ENCODE measurements at places on chromosomes 12 and 14.
A peak's percentile ranks its signal among the peaks of the same experiment; 100 is the strongest.

GRCh38 chr12:108211157-108211556 is 82.1 kb downstream of the WSCD2 start:
- DNase-seq = no peak

GRCh38 chr12:88924162-88924561 is 343.9 kb upstream of the KITLG start:
- peak; percentile 14 for DNase-seq

- DNase-seq = no peak
These were observed 771.7 kb downstream of the NOVA1 start for GRCh38 chr14:25826105-25826504.

DNA sequence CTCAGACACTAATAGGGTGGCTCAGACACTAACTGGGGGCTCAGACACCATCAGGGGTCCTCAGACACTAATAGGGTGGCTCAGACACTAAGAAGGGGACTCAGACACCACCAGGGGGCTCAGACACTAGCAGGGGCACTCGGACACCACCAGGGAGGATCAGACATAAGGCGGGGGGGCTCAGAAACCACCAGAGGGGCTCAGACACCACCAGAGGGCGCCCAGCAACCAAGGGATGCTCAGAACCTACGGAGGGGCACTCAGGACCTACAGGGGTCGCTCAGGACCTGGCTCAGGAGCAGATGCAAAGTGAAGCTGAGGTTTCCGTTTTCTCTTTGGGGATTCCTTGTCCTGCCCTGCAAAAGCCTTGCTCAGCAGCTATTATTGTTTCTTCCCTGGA is 448.5 kb downstream of the TMEM121 start:
- DNase-seq = peak; percentile 82

DNA sequence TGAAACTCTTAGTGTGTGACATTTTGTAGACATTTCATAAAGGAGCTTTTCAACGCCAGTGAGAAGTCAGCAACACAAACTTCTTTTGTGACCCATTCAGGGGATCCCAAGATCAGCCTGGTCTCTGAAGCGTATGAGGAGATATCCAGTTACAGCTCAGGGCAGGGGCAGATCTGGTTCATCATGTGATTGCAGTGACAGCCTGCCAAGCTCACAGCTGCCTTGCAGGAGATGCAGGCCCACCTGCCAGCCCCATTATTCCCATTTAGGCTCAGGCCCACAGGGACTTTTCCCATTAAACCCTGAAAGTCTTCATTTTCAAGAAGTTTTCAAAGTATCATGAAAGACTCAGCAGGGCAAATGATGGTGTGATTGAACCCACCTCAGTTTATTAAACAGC is 38.3 kb downstream of the SRGAP1 start:
- DNase-seq = no peak

DNA sequence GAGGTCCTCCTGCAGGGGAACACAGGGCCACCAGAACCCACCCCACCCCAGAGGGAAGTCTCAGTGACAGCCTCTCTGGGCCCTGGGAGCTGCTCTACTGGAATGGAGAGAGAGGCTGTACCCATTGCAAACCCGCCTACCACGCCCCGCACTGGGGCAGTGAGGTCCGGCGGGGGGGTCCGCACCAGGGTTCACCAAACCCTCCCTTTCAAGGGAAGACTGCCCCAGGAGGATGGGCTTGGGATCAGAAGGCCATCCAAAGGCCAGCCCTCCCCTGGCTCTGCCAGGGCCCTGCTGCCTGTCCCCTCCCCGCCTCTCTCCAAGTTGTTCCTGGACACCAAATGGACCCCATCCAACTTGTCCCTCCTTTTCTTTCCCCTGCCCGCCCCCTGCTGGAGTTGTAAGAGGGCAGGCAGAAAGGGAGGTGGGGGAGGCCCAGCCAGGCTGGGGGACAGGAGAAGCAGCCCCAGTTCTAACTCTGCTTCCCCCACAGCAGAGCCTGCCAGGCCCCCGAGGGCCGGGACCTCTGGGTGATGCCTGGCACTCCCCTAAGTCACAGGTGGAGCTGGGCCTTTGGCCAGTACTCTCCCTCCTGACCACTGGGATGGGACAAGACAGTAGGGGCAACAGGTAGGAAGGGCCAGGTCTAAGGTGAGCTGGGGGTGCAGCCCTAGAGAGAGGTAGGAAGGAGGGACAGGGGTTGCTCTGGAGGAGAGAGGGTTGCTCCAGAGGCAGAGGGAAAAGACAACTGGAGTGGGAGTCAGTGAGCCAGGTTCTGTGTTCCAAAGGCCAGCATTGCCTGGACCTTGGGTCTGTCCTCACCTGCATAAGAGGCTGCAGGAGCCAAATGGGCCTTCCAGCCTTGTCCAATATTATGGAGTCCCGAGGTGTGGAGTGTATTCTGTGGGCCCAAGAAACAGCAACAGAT is 3.2 kb upstream of the DIO3 start:
- DNase-seq = no peak

GRCh38 chr14:59428581-59429012 is 36.6 kb downstream of the GPR135 start:
- peak; percentile 52 for DNase-seq

GRCh38 chr14:92463141-92463540 is 50.4 kb upstream of the RIN3 start:
- no peak for DNase-seq

- no peak for DNase-seq
These were observed 4.2 kb upstream of the LRR1 start for GRCh38 chr14:49594347-49595091.

GRCh38 chr14:63862163-63862562 is 9.4 kb downstream of the SYNE2 start:
- no peak for DNase-seq

DNA sequence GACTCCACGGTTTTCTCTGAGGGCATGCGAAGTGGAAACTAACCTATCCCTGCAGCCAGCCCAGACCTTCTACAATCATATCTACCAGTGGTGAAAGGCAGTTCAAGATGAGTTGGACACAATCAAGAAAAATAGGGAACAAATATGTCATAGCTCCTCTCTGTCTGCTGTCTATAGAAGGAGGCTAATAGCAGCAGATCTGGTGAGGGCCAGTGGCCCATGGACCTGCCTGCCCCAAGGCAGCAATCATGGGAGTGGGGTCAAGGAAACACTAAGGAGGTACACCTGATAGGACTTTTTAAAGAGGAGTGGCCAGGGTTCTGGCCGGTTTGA is 149.5 kb downstream of the PRKCH start:
- no peak for DNase-seq

- no peak for DNase-seq
These were observed 20.2 kb downstream of the CHGA start for GRCh38 chr14:92942976-92943710.

- peak; percentile 33 for DNase-seq
These were observed 85.7 kb downstream of the BORCS5 start for GRCh38 chr12:12442548-12443071.

- no peak for DNase-seq
These were observed 119.5 kb downstream of the PAH start for GRCh38 chr12:102797528-102797927.

- no peak for DNase-seq
These were observed 885.8 kb downstream of the FSCB start for GRCh38 chr14:43621282-43621681.

DNA sequence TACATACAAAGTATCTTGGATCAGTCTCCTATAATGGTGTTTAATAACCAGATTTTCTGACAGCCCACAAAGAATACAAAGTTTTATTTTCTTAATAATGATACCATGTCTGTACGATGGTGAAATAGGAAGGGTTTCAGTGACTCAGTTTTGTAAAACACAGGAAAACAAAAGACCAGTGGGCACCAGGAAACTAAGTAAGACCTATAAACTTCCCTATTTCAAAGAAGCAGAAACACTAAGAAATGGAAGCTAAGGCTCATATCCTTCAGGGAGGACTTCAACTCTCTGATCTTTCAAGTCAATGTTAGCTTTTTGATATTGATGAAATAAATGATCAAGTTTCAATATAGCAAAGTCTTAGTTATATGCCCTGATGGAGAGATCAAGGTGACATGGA is 196.0 kb downstream of the DUSP6 start:
- peak; percentile 87 for DNase-seq
